ENCODE measurements at places on chromosomes 12 and 14.
A peak's percentile ranks its signal among the peaks of the same experiment; 100 is the strongest.

GRCh38 chr12:31466768-31467167 is 124.2 kb downstream of the DENND5B start:
- DNase-seq, result no peak

DNA sequence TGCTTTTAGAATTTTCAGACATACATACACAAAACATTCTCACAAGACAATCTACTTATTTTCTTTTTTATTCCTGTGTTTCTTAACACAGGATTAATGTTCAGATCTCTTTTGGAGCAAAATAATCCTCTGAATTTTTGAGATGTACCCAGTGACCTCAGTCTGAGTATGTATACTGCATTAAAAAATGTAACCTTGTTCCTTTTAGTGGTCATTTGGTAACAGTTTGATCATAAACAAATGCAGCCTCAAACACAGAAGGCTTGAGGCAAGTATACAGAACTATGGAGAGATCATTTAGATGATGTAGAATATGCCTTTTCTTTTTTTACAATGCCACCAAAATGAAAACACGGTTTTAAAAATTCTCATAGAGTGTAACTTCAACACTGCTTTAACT is 9.7 kb downstream of the HIF1A start:
- DNase-seq, result no peak

DNA sequence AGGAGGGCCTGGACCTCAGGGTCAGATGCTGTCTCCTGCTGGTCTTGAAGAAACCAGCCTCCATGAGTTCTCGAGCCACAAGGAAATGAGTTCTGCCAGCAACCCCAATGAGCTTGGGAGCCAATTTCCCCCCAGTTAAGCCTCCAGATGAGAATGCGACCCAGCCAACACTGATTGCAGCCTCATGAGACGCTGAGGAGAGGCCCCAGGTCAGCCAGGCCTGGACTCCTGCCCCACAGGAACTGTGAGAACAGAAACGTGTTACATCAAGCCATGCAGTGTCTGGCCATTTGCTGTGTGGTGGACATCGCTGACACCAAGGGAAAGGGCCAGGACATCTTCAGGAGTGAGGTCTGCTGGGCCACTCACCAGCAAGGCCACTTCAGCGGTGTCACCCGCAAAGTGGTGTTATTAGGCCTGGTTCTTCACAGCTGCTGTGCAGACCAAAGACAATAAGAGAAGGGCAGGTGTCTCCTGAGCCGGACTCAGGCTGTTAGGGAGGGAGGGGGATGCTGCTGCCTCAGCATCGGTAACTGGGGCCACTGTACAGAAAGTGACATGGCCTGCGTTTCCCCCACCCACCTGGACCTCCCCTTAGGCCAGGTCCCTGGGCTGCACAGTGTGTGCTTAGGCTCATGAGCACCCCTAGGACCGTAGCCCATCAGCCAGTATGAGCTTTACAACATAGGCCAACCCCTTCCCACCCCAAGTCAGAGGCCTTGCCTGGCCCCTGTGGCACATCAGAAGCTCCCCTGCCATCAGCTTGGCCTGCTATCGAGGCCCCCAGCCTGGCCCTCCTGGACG is 272.4 kb upstream of the RTL1 start:
- no peak for DNase-seq

DNA sequence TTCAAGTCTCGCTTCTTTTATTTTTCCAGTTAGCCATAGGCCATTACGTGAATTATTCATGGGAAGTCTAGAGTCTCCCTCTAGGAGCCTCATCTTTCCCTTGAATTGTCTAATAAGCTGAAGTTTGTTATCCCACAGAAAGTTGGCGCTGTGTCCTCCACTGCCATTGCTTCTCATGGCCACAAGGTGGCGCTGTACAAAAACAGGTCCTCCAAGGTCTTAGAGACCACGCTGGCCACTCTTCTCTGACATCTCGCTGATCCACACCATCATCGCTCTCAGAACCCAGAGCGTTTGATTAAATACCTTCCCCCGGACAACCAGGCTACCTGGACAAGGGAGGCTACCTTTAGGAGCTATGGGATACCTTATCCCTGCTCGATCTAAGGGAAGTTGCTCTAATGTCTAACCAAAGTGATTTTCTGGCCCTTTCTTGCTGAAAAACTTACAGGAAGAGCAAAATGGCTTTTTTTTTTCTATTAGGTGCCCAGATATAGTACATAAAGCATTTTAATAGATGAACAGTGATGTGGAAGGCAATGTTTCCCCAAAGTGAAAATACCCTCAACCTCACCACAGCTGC is 110.0 kb downstream of the CCDC60 start:
- peak; percentile 86 for DNase-seq

DNA sequence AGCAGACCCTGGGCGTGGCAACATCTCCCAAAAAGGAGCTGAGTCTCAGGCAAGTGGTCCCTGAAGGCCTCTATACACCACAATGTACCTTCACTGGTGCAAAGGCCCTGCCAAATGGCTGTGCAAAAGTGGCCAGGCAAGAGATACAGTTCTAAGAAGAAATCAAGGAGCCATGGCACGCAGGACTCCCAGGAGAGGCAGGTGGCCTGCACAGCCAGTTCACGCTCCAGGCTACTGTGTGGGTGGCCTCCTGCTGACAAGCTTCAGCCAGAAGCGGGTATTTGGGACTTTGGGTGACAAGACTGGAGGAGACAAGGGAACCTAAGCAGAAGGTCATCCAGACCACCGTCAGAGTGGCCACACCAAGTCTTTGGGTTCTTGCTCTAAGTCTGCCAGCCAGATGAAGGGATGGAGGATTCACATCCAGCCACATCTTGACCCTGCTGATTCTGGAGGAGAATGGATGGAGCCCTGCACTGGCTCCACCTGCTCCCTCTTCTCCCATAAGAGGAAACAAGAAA is 20.5 kb upstream of the ZFP36L1 start:
- no peak for DNase-seq

DNA sequence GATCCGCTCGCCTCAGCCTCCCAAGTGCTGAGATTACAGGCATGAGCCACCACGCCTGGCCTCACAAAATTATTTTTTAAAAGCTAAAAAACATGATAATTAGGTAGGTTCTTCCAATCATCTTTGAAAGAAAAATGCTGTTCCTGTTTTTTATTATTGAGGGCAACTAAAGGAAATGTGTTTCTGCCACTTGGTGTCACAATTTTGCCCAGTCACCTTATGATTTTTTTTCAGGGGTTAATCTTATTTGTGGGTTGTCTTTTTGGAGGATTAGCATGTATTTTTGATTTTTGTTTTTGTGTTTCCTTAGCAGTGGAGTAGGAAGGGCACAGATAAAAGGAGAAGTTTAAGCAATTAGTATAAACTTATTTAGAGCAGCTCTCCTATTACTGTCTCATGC is 79.8 kb downstream of the PRORP start:
- DNase-seq, result no peak

DNA sequence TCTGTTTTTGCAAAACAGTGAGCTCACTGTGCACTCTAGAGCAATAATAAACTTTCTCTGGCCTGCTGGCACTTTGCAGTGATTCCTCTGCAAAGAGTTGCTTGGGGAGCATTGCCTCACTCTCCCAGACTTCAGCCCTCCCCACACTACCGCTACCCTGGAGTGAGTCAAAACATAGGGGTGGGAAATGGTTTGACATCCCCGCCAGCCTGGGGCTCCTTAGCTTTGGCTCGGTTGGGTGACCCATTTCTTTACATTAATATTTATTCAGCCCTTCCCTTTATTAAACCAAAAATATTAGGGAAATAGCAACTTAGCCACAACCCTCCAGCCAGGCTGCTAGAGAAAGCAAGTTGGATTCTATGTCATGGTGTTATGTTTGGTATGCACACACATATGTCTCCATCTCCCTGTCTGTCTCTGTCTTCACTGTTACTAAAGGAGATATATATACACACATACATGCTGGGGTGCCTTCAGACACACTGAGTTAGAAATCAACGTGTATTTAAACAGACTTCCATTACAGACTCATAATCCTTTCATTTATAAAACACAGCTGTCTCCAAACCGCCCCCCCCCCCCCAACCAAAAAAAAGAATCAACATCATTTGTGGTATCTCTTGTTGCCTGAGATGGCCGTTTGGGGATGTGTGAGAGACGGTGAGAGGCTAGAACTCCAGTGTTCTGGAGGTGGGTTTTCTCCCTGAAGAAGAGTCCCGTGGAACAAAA is 3.4 kb upstream of the IRF2BPL start:
- DNase-seq, result no peak

GRCh38 chr12:46669720-46670119 is 156.1 kb downstream of the SLC38A4 start:
- no peak for DNase-seq

GRCh38 chr14:93171376-93171775 is 13.3 kb downstream of the MOAP1 start:
- no peak for DNase-seq
